HCT116 (cell line): ENCODE measurements at places on chromosomes 2 and 18. TPM values are rescaled to one million over a fixed set of nuclear protein-coding genes. Genes with fewer than 3 reads are reported as not detected.

DNA sequence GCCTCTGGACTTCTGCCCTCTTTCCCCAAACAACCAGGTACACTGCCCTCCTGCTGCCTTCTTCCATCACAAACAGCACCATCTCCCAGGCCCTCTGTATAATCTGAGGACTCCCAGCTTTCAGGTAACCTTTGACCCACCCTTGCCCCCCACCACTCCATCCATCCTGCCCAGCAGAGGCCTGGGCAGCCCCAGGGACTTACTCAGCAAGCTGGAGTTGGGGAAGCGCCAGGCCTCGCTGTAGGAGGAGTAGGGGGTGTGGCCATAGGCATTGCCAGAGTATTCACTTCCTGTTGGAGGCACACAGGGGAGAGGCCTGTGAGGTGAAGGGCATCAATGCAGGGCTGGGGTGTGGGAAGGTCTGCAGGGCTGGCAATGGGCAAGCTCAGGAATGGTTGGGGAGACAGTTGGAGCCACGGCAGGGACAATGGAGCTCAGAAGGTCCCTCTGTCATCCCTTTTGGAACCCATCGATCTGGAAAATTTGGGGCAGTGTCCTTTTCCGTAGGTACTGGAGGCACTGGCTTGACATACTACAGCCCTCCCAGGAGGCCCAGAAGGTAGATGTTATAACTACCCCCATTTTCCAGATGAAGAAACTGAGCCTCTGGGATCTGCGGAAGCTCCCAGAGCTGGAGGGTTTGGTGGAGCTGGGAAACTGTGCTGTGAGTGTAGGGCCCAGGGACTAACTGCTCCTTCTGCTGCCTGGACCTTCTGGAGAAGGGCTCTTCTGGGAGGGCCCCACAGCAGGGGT, 46.3 kb downstream of the PSD4 start:
- no peaks in the 10 kb centered on the region for H3K27me3 ChIP-seq
- peak; percentile 50 for DNase-seq
- H3K36me3 ChIP-seq, result no peaks in the 10 kb centered on the region
- H3K4me3 ChIP-seq, result peak overlapping the region; percentile 33
- H3K4me1 ChIP-seq, result peaks cover 31% of the 10 kb centered on the region

DNA sequence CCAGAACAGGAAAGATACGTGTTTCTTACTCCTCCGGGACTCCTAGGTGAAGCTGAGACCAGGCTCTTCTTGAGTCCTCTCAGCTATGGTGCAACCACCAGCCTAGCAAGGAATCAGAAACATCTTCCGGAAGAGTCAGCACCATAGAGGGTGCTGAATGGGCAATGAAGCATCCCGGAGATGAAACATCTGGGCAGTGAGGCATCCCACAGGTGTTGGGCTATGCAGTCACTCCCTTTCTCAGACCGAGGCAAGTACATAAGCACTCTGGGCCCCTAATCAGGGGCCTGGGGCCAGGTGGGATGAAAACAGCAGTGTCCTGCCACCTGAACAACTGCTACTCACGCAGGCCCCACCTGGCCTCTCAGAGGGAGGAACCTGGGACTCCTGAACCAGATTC, 1.4 kb upstream of the CAPN10 start:
- peak overlapping the region; percentile 98 for H3K4me3 ChIP-seq
- peak overlapping the region; percentile 85 for H3K27ac ChIP-seq
- H3K36me3 ChIP-seq, result peaks cover 7% of the 10 kb centered on the region
- H3K4me1 ChIP-seq, result peaks cover 59% of the 10 kb centered on the region

DNA sequence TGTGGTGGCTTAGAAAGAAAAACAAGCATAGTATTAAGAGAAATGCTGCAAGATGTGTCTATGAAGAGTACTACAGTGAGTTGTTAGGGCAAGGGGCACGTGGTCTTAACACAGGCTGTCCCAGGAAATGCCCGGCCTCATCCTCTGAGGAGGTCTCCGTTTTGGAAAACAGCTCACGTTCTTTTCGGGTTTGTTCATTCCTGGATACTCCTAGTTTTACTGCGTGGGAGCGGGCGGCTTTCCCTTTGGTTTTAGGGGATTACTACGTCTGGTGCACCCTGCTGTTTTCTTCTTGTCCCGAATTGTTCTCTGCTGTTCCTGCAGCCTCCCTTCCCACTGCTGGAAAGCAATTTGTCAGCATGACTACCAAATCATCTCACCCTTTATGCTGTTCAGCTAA, 55.5 kb upstream of the RAB6D start:
- peaks cover 9% of the 10 kb centered on the region for H3K27me3 ChIP-seq
- H3K4me3 ChIP-seq, result no peak overlapping the region
- H3K36me3 ChIP-seq, result no peaks in the 10 kb centered on the region
- no peak overlapping the region for H3K27ac ChIP-seq

DNA sequence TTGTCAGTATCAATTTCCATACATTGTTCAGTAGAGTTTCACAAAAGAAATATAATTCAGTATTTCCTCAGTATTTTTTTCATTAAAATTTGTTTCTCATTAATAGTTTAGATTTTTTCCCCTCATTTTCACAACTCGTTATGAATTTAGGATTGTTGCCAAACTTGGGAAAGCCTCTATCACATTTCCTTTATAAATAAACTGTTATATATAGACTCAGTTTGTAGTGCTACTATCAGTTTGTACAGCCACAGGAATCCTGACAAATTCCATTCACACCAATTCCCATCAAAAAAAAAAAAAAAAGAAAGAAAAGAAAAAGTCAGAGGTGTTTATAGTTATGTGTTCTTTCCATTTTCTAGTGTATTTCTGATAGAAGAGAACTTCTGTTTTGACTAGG, 123.3 kb upstream of the DCC start:
- no peaks in the 10 kb centered on the region for H3K4me1 ChIP-seq
- no peak overlapping the region for H3K27ac ChIP-seq
- no peaks in the 10 kb centered on the region for H3K36me3 ChIP-seq
- no peak for DNase-seq
- no peak overlapping the region for H3K4me3 ChIP-seq
- H3K27me3 ChIP-seq, result no peaks in the 10 kb centered on the region

DNA sequence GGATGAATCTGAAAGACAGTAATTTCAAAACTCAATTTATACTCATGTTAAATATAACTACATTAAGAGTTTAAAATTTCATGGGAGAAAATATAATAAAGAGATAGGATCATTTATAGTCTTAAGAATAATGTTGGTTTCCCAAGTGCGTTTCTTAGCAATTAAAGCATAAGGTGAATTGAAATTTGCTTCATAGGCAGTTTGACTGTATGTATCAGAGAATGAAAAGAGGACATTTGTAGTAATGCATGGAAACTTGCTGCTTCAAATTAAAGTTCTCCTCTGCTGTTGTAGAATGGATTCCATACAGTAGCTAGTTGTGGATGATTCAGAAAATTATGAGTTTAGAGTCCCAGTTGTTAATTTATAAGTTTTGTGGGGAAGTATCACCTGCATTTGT, 68.1 kb downstream of the NUP35 start:
- no peak for DNase-seq
- H3K27me3 ChIP-seq, result no peaks in the 10 kb centered on the region
- no peak overlapping the region for H3K4me3 ChIP-seq

DNA sequence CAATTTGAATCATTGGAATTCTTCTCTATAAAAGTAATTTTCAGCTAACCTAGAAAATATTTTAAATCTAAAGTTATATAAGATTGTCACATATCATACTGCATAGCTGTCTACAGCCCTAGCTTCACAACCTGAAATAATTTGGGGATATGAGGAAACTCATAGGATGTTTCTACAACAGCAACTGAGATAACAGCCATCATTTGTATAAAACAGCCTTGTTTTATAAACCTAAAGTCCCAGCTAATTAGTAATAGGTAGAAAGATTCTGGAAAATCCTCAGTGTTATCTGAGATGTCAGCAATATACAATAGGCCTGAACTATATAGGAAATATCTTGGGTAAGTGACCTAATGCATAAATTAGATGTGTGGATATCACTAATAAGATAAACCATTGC, 47.6 kb upstream of the TSPYL6 start:
- H3K4me3 ChIP-seq, result no peak overlapping the region
- DNase-seq, result no peak
- no peaks in the 10 kb centered on the region for H3K27me3 ChIP-seq
- H3K27ac ChIP-seq, result no peak overlapping the region

The SETBP1 gene
- total RNA-seq, result 0.05 TPM

The CNGA3 gene
- not detected for total RNA-seq

GRCh38 chr18:13565228-13565627, 161.1 kb downstream of the FAM210A start:
- H3K4me1 ChIP-seq, result no peaks in the 10 kb centered on the region
- H3K27me3 ChIP-seq, result peaks cover 3% of the 10 kb centered on the region; the same call in 1 of the 2 replicates
- no peaks in the 10 kb centered on the region for H3K36me3 ChIP-seq
- H3K4me3 ChIP-seq, result no peak overlapping the region
- no peak for DNase-seq

- no peaks in the 10 kb centered on the region for H3K27me3 ChIP-seq
- no peak for DNase-seq
- H3K4me3 ChIP-seq, result peak overlapping the region; percentile 58
- H3K36me3 ChIP-seq, result no peaks in the 10 kb centered on the region
Observed at GRCh38 chr2:179861027-179861415, 391 bp downstream of the ZNF385B start.

- peak overlapping the region; percentile 39 for H3K4me3 ChIP-seq
- no peaks in the 10 kb centered on the region for H3K36me3 ChIP-seq
- peak overlapping the region; percentile 96 for H3K27ac ChIP-seq
- H3K27me3 ChIP-seq, result no peaks in the 10 kb centered on the region
Observed at GRCh38 chr18:3653851-3654441, 204.0 kb downstream of the TGIF1 start.

DNA sequence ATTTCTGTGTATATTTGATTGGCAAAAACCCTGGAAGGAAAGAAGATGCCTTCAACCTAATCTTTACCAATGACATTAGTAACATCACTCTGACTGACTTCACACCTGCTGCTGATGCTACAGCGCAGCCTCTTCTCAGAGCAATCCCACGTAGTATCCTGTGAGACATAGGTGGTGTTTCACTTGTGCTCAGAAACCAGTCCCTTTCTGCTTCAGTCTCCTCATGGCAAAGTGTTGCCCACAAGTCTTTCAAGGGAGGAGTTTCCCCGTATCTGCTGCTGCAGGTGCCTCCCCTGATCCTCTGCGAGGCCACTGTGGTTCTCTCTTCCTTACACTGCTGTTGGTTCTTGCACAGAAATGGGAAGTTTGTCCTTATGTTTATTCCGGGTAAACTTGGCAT, 433.2 kb upstream of the TNP1 start:
- no peak overlapping the region for H3K4me3 ChIP-seq
- H3K4me1 ChIP-seq, result no peaks in the 10 kb centered on the region
- DNase-seq, result no peak
- no peak overlapping the region for H3K27ac ChIP-seq
- H3K36me3 ChIP-seq, result no peaks in the 10 kb centered on the region

GRCh38 chr18:57210107-57210715, 63.3 kb downstream of the BOD1L2 start:
- H3K27ac ChIP-seq, result peak overlapping the region; percentile 34
- H3K36me3 ChIP-seq, result no peaks in the 10 kb centered on the region
- peak overlapping the region; percentile 13; the same call in 1 of the 2 replicates for H3K4me3 ChIP-seq
- peaks cover 15% of the 10 kb centered on the region for H3K4me1 ChIP-seq
- no peaks in the 10 kb centered on the region for H3K27me3 ChIP-seq
